ENCODE measurements at places on chromosomes 1 and 21.

GRCh38 chr1:181112071-181112929 lies 23.8 kb downstream of the IER5 start:
- DNase-seq: no peak

- no peak for DNase-seq
Measured at GRCh38 chr1:55204997-55205396, 10.2 kb downstream of the USP24 start.

DNA sequence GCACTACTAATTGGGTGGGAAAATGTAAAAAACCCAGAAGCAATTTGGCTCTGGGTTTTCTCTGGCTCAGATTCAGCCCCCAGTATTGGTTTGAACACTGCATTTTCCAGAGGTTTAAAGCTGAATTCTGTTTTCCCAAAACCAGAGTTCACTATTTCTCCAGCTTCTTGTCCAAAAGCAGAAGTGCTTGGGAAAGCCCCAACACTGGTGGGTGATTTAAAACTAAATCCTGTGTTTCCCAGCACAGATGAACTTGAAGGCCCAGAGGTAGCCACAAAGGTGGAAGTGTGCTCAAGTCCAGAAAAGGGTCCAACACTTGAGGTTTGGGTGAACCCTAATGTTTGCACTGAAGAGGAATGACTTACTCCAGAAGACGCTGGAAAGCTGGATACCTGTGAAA lies 678 bp downstream of the MCM3AP start:
- no peak for DNase-seq

DNA sequence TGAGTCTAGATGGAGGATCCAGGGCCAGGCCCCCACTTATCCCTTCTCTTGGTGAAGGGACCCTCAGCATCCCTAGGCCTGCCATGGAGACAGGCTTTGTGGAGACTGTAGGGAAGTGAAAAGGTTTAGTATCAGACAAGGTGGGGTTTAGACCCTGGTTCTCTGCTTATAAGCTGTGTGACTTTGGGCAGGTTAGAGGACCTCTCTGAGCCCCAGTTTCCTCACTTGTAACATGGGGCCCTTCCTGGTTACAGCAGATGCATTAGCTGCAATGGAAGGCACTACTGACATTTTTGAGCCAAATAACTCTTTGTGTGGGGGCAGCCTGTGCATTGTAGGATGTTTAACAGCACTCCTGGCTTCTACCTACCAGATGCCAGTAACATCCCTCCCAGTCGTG lies 22.7 kb downstream of the PADI2 start:
- DNase-seq: no peak

- DNase-seq: peak; percentile 89
Measured at GRCh38 chr1:153963030-153963849, at the start of gene SLC39A1. TSS of gene SLC39A1 (minus strand) at chr1:153963537. CDS start at chr1:153962715, 822 bp downstream.

GRCh38 chr21:35028451-35028978 lies 20.6 kb downstream of the RUNX1 start:
- no peak for DNase-seq

DNA sequence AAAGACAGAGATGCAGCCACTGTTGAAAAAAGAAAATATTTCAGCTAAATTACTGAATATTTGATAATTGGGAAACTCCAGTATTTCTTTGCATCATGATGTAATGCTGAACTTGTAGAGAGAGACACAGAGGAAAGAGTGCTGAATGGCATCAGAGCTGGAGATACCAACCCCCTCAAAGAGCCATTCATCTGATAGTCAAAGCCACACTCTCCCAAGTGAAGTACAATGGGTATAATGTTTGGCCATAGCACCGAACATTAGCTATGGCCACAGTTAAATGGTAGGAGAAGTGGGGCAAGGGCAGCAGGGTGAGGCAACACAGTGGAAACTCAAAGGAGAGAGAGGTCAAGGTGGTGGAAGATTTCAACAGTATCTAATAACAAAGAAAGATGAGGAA lies 107.5 kb upstream of the TNFSF4 start:
- no peak for DNase-seq

GRCh38 chr1:160069460-160070231 lies at the start of gene KCNJ10:
TSS of gene KCNJ10 (minus strand) at chr1:160070160. CDS start at chr1:160042532, 27,628 bp downstream.
- no peak for DNase-seq

DNA sequence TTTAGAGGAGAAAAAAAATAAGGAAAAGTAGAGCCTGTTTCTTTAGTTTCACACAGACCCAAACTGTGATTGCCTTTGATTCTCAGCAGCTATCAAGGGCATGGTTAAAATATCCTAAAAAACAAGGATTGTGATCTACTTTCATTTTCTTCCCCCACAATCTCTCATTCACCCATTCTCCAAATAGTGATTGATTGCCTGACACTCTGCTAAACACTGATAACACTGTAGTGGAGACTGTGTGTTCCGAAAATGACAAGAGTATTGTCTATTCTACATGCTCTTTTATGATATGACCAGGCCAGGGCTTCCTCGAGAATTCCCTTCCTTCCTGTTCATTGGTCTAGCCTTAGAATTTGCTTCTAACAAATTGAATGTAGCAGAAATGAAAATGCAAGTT lies 40.2 kb downstream of the PRMT6 start:
- DNase-seq: no peak

DNA sequence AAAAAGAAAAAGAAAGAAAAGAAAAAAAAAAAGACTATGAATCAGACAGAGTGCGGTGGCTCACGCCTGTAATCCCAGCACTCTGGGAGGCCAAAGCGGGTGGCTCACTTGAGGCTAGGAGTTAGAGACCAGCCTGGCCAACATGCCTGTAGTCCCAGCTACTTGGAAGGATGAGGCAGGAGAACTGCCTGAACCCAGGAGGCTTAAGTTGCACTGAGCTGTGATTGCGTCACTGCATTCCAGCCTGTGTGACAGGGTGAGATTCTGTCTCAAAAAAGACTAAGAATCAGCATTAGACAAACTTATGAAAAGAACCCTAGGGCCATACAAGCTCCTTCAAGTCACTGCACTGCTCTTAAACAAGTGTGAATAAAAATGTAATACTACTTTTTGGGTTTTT lies 16.9 kb downstream of the PSMB4 start:
- DNase-seq: no peak

DNA sequence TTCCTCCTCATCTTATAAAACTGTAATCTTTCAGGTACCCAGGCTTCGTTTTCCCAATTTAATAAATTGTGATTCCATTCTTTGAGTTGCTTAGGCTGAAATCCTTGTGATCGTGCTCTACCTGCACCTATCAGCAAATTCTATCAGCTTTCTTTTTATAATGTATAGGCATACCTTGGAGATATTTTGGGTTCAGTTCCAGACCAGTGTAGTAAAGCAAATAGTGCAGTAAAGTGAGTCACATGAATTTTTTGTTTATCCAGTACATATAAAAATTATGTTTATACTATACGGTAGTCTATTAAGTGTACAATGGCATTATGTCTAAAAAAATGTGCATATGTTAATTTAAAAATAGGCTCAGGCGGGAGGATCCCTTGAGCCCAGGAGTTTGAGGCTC lies 5.5 kb downstream of the SWT1 start:
- no peak for DNase-seq

GRCh38 chr1:35605867-35606182 lies 32.7 kb downstream of the TFAP2E start:
- DNase-seq: no peak

GRCh38 chr21:29056005-29056404 lies 17.4 kb downstream of the CCT8 start:
- no peak for DNase-seq

GRCh38 chr1:240499012-240499411 lies 112.9 kb downstream of the GREM2 start:
- no peak for DNase-seq

DNA sequence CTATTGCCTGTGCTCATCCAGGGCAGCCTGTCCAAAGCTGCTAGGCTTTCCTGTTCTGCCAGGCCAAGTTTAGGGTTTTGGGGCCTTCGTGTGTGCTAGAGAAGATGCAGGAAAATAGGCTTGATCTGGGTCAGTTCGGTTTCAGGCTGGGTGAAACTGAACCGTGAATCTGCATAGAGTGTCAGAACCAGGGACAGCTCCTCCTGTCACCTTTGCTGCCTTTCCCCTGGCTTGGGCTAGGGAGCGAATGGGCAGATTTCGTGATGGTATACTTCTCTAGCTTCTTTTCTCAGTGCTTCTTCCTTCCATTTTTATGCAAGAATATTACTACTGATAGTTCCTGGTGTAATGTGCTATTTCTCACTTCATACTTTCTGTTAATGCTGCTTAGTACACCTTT lies 6.0 kb upstream of the AGO1 start:
- DNase-seq: no peak

GRCh38 chr1:172278478-172278877 lies 142.0 kb upstream of the C1orf105 start:
- DNase-seq: no peak

All from NCI-H524 (cell line).